Transverse colon (tissue), 4 donors: ENCODE measurements at places on chromosomes 2 and 18. TPM values are rescaled to one million over a fixed set of nuclear protein-coding genes. Genes with fewer than 3 reads are reported as not detected.

GRCh38 chr2:164984428-164984827 lies 29.1 kb upstream of the SLC38A11 start:
- no peak for DNase-seq

DNA sequence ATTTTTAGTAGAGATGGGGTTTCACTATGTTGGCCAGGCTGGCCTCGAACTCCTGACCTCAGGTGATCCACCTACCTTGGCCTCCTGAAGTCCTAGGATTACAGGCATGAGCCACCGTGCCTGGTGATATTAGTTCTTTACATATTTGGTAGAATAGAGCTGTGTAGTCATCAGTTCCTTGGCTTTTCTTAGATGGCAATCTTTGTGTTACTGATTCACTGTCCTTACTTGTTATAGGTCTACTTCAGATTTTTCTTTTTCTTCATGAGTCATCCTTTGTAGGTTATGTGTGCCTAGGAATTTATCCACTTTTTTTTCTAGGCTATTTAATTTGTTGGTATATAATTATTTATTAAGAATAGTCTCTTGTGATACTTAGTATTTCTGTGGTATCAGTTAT lies 30.3 kb upstream of the ZSWIM2 start:
- DNase-seq = no peak

GRCh38 chr2:16584084-16584483 lies 81.5 kb downstream of the CYRIA start:
- no peak for DNase-seq

DNA sequence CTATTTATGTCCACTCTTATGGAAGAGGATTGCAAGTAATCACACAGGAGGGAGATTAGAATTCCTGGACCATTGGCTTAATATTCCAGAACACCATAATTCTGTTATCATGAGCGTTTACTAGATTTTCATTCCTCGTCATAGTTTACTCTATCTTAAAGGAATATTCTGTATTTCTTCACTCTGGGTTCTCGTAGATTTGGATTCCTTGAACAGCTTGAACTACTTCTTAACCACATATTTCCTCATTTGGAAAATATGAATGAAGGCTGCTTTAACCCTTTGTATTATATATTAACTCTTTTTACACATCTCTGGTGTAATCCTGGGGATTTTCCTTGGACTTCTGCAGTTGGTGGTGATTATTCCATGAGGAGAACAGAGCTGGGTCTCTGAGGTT lies 46.3 kb upstream of the CCBE1 start:
- DNase-seq = no peak

DNA sequence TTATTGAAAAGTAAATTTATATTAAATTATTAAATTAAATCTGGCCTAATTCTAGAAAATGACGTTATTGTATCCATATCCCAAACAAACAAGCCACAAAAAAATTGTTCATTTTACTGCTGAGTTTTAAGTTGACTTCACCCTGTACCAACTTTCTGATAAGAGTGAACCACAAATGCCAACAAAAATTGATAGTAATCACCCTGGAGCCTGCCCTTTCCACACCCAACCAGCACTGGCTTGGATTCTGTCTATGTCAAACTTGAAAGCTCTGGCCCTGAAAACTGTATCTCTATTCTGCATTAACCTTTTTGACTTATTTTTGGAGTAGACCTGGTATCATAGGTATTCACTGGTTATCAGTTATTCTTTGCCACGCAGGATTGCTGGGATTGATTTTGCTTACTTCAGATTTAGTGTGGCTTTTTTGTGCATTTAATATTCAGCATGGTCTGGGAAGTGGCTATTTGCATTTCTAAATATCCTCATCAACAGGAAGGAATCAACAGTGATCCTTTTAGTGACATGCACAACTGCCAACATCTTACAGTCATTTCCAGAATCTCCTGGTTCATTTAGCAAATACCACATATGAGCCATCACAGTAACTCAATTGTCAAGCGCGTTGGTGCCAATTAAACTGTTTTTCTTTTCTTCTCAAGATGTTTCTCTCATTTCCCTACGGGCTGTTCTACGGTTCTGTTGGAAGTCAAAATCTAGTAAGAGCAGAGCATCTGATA lies 11.4 kb upstream of the SRBD1 start:
- no peak for DNase-seq

GRCh38 chr2:144592500-144593256 lies 72.8 kb upstream of the ZEB2 start:
- no peak for DNase-seq

GRCh38 chr18:74146756-74147155 lies 878 bp downstream of the FBXO15 start:
- no peak for DNase-seq

Gene RASGRP3
- 16.5 TPM for total RNA-seq

Gene PIEZO2
- 7.5 TPM for total RNA-seq

Gene GALNT13
- total RNA-seq = 0.41 TPM

Gene ANKRD29
- 1.00 TPM for total RNA-seq

Gene APOB
- 0.95 TPM for total RNA-seq

Gene GALNT14
- total RNA-seq = 1.00 TPM
